ENCODE measurements at places on chromosomes 12 and 14.

DNA sequence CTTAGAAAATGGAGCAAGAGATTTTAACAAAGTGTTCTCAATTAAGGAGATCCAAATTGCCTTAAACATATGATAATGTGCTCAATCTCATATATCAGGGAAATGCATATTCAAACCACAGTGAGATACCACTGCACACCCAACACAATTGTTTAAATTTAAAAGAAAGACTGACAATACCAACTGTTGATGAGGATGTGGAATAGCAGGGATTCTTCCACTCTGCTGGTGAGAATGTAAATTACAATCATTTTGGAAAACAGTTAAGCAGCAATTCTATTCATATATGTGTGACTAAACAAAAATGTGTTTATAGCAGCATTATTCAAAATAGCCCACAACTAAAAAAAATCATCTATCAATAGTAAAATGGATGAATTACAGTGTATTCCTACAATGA lies 144.2 kb downstream of the KICS2 start:
- DNase-seq, result no peak

GRCh38 chr14:102764220-102764671 lies 13.0 kb upstream of the TRAF3 start:
- no peak for DNase-seq

DNA sequence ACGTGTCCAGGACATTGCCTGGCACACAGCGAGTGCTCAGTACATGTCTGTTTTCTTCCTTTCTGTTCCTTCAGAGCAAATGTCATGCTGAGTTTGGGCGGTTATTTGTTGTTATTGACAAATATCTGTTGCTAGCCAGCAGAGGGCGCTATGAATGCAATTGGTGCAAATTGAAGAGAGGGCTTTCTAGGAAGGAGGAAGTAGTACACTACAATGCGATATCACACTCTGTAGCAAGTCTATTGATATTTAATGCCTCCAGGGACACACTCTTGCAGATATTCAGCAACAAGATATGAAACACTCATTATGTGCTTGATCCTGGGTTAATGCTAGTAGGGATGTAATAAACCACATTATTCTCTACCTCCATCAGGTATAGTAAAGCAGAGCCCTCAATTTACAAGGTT lies 267.3 kb upstream of the SRRM4 start:
- DNase-seq, result no peak

DNA sequence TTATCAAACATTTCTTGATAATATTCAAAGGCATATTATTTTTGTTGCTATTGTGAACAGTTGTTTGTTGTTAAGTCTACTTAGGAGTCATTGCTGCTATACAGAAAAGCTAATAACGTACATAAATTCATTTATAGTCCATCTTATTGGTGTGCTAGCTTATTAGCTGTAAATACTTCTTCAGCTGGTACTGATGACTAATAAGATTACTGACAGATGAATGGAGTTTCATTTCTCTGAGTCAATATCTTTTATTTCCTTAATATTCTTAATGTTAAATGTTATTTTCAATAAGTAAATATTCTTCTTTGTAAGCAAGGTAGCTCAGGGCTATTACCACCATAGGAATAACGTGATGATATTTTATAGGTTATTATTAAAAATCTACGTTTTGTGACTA lies 139.4 kb upstream of the SLCO1C1 start:
- DNase-seq, result no peak

DNA sequence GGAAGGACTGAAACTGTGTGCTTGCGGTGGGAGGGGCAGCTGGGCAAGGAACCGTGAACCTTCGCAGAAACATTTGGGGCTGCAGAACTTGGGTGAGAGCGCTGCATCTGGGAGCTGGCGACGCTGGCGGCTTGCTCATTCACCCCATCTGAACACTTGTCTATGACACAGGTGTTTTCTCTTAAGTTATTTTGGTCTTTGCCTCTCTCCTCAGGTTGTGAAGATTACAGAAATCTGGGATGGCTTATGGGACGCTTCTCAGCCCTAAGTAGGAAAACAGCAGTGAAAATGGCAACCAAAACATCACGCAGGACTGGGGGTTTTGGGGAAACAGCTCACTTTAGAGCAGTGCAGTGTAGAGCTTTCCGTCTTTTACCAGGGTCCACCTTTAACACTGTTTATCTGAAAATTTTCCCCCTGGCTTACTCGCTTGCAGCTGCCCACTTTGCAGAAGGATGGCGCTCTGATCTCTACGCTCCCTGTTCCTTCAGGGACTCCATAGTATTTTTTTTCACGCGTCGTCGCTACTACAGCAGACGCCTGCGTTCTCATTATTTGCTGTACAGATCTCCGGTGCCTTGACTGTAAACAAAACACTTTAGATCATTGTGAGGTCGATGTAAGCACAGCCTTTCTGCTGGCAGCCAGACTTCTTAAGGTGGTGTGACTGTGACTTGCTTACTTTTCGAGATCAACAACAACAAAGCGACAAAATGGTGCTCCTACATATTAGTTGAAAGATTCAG lies 2.7 kb upstream of the CDKN1B start:
- no peak for DNase-seq

DNA sequence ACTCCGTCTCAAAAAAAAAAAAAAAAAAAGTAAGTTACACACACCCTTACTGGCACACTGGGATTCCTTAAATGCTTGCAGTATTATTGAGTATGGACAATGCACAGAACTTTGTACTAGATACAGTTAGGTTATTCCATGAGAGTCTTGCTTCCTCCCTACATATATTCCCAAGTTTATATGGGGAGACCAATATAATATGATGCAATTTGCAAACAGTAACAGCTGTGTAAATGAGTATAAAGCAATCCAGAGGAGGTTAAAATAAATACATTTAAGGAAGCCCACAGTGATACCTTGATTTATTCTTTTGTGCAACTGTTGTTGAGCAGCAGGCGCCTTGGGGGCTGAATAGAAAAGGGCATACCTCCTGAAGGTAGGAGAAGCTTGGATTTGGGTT lies 26.6 kb downstream of the RASSF3 start:
- no peak for DNase-seq

DNA sequence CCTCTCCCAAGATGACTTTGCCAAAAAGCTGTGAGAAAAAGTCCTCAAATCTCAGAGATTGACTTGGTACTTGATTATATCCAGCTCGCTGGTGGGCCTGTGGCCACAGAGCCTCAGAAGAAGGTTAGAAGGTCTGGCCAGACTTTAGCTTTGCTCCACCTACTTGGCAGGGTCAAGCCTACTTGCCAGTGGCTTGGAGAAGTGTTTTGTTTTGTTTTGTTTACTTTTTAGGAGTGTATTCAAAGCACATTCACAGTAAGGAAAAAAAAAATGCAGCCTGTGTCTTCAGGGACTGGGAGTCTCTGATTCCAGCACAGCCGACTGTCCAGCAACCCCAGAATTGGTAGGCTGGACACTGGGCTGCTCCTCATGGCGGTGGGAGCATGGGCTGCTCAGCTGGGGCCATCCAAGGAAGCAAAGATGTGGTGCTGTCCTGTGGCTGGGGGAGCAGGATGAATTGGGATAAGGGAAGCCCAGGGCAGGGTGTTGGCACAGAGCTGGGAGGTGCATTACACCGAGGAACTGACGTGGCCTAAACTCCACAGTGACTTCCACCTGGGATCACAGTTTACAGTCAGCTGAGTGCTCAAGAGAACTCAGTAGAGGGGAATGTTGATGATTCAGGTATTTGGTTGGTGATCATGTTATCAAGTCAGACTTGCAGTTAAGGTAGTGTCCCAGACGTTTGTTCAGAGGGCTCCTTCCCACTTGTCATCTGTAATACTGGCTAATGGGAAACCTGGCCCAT lies 73.5 kb downstream of the PPP2R5C start:
- peak; percentile 27 for DNase-seq

DNA sequence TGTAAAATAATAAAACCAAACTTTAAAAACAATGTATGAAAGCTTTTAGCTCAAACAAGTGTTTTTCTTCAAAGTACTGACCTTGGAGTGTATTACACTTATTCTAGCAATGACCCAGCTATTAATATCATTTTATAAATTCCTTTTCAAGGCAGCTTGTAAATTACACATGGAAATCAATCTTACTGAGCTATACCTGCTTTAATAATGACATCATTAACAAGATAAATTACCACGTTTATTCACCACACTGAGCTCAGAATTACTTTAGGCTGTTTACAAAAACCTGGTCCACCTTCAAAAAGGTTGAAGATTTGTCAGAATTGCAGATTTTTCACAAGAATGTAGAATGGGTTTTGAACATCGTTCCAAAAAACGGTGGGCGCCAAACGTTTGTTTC lies 91.7 kb upstream of the RFLNA start:
- DNase-seq, result no peak

- DNase-seq, result no peak
Observed at GRCh38 chr12:42468341-42468821, 121.2 kb downstream of the PRICKLE1 start.

DNA sequence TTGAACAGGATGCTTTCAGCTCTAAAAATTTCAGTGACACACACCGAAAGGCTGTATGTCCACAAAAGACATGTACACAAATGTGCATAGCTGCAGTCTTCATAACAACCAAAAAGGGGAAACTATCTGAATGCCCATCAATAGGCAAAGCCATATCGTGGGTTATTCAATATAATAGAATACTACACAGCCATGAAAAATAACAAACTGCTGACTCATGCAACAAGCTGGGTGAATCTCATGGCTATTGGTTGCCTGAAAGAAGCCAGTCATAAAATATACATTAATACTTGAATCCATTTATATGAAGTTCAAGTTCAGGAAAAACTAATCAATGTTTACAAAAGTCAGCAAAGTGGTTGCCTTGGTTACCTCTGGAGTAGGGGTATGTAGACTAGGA lies 58.4 kb upstream of the RIN3 start:
- no peak for DNase-seq

- DNase-seq, result no peak
Observed at GRCh38 chr12:3184485-3184884, 107.3 kb downstream of the TSPAN9 start.

DNA sequence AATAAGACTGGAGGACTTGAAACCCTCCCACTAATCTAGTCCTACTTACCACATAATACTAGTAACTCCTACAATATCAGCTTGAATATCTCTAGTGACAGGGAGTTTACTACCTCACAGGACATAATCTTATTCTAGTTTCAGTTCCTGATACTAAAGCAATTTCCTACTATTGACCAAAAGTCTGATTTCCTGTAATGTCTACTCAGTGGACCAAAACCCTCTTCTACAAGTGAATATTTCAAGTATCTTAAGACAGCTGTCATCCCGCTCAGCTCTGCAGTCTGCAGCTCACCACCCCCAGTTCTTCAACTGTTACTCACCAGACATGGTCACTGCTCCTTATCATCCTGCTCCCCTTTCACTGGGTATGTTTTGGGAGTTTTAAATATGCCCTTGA lies 70.8 kb upstream of the TMCC3 start:
- no peak for DNase-seq

- no peak for DNase-seq
Observed at GRCh38 chr12:71763677-71764379, 9.2 kb downstream of the RAB21 start.

GRCh38 chr12:119020406-119021360 lies 39.3 kb downstream of the SRRM4 start:
- no peak for DNase-seq

DNA sequence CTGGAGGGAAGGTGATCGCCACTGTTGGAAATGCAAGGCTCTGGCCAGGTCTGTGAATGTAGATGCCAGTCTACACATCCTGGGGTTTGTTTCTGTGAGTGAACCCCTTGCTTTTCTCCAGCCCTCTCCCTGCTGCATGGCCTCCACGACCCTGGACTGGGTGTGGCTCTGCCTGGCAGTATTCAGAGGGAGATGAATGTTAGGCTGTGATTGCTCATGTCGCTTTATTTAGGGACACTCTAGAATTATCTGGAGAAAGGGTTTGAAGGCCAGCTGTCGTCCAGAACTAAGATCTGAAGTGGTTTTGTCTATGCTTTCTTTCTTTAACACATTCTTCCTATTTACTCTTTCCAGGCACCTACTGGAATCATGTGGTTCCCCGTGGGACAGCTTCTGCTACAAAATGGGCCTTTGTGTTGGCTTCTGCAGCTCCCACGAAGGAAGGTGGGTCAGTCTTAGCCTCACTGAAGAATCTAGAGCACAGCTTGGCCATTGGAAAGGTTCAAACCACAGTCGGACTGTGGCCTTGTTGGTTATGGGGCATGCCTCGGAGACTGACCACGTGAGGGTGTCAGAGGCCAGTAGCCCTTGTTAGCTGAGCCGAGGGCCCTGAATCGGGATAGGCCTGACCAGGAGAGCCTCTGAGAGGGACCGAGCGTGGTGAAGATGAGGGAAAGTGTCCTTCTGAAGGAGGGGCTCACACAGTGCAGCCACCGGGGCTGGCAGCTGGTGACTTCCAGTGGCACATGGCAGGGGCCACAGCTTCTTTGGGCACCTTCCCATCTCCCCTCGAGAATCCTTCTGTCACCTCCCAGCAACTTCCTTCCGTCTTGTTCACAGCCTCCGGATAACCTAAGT lies 59.1 kb downstream of the ANKRD9 start:
- no peak for DNase-seq

- no peak for DNase-seq
Observed at GRCh38 chr12:33876618-33877017, 145.7 kb upstream of the ALG10 start.

GRCh38 chr14:21589317-21589716 lies 9.4 kb upstream of the OR10G3 start:
- DNase-seq, result no peak

GRCh38 chr14:54650331-54650958 lies 83.5 kb downstream of the SAMD4A start:
- peak; percentile 63 for DNase-seq

- no peak for DNase-seq
Observed at GRCh38 chr12:50953047-50953446, 703 bp downstream of the HIGD1C start.

GRCh38 chr12:46136249-46136648 lies 132.6 kb downstream of the SLC38A1 start:
- no peak for DNase-seq

- DNase-seq, result no peak
Observed at GRCh38 chr14:87111741-87112140, 881.2 kb downstream of the GALC start.

- DNase-seq, result no peak
Observed at GRCh38 chr14:65731933-65732506, 319.5 kb downstream of the FUT8 start.

DNA sequence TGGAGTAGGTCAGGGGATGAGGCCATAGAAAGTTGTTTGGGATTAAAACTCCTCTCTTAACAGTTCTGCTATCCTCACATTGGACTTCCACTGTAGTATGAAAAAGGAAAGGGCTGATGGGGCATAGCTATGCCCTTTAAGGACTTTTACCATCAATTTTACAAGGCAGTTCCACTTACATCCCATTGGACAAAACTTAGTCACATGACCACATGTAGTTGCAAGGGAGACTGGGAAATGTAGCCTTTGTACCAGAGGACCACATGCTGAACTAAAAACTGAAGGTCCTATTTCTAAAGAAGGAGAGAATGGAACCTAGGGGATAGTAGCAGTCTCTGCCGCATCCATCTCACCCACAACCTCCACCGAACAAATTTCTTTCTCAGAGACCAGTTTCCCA lies 6.8 kb upstream of the SLC5A8 start:
- no peak for DNase-seq

- no peak for DNase-seq
Observed at GRCh38 chr12:94596596-94596995, 53.8 kb downstream of the TMCC3 start.

- peak; percentile 43 for DNase-seq
Observed at GRCh38 chr12:56020423-56021184, at the start of gene IKZF4. Gene IKZF4 (plus strand): TSS chr12:56021043. CDS start chr12:56021494, 451 bp downstream.

- DNase-seq, result no peak
Observed at GRCh38 chr12:58285551-58285950, 344.2 kb downstream of the ATP23 start.

Measured in AG08396 (cell line).